ENCODE measurements at places on chromosomes 16 and 17. TPM values are rescaled to one million over a fixed set of nuclear protein-coding genes. Genes with fewer than 3 reads are reported as not detected.
A peak's percentile ranks its signal among the peaks of the same experiment; 100 is the strongest.

The TEX14 gene
- polyA plus RNA-seq = 3.7 TPM

GRCh38 chr16:3467921-3468320, 24.4 kb downstream of the NAA60 start:
- peaks cover 42% of the 10 kb centered on the region for H3K36me3 ChIP-seq
- H3K4me3 ChIP-seq = no peak overlapping the region
- H3K27me3 ChIP-seq = no peaks in the 10 kb centered on the region
- DNase-seq = no peak
- peaks cover 11% of the 10 kb centered on the region for H3K4me1 ChIP-seq

- no peaks in the 10 kb centered on the region for H3K4me1 ChIP-seq
- no peak for DNase-seq
- no peak overlapping the region for H3K4me3 ChIP-seq
- H3K36me3 ChIP-seq = peaks cover 6% of the 10 kb centered on the region
- H3K27ac ChIP-seq = no peak overlapping the region
Measured at GRCh38 chr16:27644165-27644564, 94.2 kb downstream of the KATNIP start.

- H3K4me3 ChIP-seq = peak overlapping the region; percentile 37
- DNase-seq = peak; percentile 49
- H3K4me1 ChIP-seq = peaks cover 62% of the 10 kb centered on the region
- H3K27me3 ChIP-seq = peaks cover 26% of the 10 kb centered on the region
Measured at GRCh38 chr16:716200-716568, 1.3 kb downstream of the METRN start.

The ASPA gene
- 3.5 TPM for polyA plus RNA-seq

DNA sequence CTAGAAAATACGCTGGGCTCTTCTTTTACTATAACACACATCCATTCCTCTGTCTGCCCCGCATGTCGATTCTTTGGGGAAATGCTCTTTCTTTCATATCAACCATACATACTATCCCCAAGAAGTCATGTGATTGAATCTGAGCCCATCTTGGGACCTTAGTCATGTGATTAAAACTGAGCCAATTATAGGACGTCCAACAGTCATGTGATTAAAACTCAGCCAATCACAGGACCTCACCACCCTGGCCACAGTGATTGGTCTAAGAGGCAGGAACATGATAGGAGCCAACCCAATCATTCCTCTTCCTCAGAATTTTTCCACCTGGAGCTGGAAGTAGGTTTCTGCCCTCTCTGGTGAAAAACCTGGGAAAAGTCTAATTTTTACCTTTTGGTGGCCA, 78.8 kb downstream of the TMEM114 start:
- H3K4me3 ChIP-seq = no peak overlapping the region
- no peaks in the 10 kb centered on the region for H3K27me3 ChIP-seq
- no peak for DNase-seq
- no peaks in the 10 kb centered on the region for H3K4me1 ChIP-seq

DNA sequence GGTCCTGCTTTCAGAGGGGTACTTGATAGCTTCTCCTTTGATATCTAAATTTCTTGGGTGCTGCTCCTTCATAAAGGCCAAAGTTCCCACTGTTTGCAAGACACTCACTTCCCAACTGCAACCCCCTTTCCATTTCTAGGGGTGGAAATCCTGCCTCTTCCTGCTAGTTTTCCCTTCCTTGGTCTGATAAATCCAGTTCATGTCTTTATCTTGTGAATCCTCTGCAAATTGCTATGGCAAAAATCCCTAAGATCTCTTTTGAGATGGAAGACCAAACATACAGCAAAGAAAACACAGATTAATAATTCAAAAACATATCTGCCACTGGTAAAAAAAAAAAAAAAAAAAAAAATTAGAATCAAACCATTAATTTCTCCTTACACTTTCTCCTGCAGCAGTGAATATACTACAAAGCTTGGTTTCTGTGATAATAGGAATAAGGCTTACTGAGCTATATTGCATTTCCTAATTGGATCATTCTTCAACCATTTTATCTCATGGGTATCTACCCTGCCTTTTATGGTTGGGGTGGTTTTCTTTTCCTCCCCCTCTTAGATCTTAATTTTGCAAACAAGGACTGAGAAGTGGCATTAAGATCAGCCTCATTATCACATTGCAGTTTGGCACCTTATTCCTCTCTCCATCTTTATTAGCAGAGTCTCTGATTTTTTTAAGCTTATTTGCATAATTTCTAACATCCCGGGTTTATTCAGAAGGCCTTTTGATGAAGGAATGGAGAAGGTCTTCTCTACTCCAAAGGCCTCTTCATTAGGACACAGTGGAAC, 439.1 kb downstream of the XYLT1 start:
- no peak overlapping the region for H3K27ac ChIP-seq
- no peaks in the 10 kb centered on the region for H3K27me3 ChIP-seq
- H3K36me3 ChIP-seq = no peaks in the 10 kb centered on the region
- DNase-seq = no peak
- no peak overlapping the region for H3K4me3 ChIP-seq
- H3K4me1 ChIP-seq = no peaks in the 10 kb centered on the region

DNA sequence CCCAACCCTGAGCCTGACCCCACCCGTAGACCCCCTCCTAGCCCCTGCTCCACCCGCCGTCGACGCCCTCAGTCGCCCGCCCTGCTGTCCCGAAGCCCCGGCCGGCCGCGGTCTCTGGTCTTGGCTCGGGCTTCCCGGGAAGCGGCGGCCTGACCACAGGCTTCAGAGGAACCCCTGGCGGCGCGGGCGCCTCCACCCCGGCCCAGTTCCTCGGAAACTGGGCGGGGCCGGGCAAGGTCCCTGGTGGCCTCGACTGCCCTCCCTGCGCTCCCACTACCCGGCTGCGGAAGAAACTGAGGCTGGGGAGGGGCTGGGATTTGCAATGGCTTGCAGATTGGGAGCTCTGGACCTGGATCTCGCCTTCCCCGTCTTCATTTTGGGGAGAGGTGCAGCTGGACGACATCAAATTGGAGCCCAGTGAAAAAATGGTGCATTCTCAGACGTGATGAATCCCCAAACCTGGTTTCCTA, 692 bp upstream of the SOCS1 start:
- peak overlapping the region; percentile 96 for H3K27ac ChIP-seq
- DNase-seq = peak; percentile 73
- peak overlapping the region; percentile 72 for H3K4me3 ChIP-seq
- H3K4me1 ChIP-seq = peaks cover 29% of the 10 kb centered on the region

DNA sequence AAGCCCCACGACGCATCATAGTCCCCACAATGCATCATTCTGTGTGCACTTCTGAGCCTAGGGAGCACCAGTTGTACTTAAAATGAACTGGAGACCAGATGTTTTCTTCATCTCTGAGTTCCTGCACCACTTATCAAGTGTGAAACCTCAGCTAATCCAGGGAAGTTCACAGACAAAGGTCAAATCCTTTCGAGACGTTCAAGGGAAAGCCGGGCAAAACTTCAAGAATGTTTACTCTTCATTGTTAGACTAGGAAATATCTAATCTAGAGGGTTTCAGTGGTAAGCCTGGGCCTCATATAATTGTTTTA, 4.6 kb upstream of the PMP22 start:
- no peak overlapping the region for H3K4me3 ChIP-seq
- peaks cover 32% of the 10 kb centered on the region for H3K4me1 ChIP-seq
- H3K27me3 ChIP-seq = no peaks in the 10 kb centered on the region

GRCh38 chr17:6831661-6832263, at the start of gene TEKT1:
Gene TEKT1, minus strand, starts transcription at chr17:6831729. Its CDS starts 1,353 bp downstream, at chr17:6830376.
- peak within 1 kb of the TSS; percentile 8 for H3K4me3 ChIP-seq
- H3K27ac ChIP-seq = no peak within 1 kb of the TSS
- H3K4me1 ChIP-seq = peaks cover 8% of the 10 kb centered on the region
- no peaks in the 10 kb centered on the region for H3K36me3 ChIP-seq

GRCh38 chr16:84979516-84979915, 31.8 kb downstream of the ZDHHC7 start:
- H3K4me3 ChIP-seq = no peak overlapping the region
- DNase-seq = no peak
- peaks cover 72% of the 10 kb centered on the region for H3K36me3 ChIP-seq
- no peak overlapping the region for H3K27ac ChIP-seq
- no peaks in the 10 kb centered on the region for H3K4me1 ChIP-seq
